Stimulated activated CD4-positive, alpha-beta T cell treated with anti-CD3 and anti-CD28 coated beads, Interleukin-2, amount 100 ng/mL, for 48 hours (primary cell): ENCODE measurements at places on chromosomes 16 and 17.

DNA sequence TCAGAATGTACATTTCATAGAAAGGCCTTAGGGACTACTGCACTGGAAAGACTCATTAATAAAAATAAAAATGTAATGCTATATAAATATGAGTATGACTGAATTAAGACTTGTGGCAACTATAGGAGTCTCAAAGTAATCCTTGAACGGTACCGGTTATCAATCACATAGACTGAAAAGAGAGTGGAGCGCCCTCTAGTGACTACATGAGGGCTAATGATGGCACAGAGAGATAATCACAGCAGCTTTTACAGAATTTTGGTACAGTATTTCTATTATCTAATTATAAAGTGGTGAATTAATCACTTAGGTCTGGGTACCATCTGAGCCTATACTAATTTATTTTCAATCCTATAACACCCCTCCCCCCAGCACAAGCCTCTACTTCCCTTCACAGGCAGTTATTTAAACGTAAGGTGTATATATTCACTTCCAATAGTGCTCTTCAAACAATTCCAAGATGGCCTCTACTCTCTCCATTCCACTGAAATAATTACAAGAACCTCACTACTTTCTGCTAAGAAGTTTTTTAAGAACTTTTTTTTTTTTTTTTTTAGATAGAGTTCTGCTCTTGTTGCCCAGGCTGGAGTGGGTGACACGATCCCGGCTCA, 40.7 kb upstream of the ANKFY1 start:
- DNase-seq, result peak; percentile 57

- no peak for DNase-seq
Observed at GRCh38 chr16:25135254-25135878, 23.8 kb downstream of the LCMT1 start.

DNA sequence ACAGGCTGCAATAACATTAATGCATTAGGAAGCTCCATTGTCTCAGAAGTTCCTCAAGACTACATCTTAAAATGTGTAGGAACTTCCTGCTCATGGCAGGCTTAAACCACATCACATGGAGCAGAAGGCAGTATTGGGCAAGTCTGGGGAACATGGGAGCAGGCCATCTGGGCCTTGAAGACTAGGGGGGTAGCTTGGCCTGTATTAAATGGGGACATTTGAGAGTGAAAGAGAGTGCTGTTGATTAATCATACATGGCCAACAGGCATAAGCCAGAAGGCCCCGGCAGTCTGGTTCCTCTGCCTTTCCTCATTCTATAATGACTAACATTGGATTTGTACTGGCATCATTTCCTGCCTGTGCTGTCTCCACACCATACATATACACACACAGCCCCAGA, 25.2 kb upstream of the SLC5A11 start:
- DNase-seq, result no peak

DNA sequence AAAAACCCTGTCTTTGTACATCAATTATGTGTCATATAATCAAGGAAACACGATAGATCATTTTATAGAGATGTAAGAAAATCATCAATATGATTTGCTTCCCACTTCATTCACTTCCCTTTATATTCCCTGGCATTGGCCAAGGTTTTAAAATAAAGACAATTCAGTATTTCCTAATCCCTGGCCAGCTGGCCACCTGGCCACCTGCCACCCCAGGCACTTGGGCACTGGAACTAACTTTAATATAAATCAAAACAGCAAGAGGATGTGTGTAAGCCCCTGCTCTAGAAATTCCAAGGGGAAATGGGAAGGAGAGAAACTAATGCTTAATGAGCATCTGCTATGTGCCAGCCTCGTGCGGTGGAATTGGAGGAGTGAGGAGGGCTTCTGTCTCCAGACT, 58.6 kb upstream of the TOB1 start:
- DNase-seq, result no peak

DNA sequence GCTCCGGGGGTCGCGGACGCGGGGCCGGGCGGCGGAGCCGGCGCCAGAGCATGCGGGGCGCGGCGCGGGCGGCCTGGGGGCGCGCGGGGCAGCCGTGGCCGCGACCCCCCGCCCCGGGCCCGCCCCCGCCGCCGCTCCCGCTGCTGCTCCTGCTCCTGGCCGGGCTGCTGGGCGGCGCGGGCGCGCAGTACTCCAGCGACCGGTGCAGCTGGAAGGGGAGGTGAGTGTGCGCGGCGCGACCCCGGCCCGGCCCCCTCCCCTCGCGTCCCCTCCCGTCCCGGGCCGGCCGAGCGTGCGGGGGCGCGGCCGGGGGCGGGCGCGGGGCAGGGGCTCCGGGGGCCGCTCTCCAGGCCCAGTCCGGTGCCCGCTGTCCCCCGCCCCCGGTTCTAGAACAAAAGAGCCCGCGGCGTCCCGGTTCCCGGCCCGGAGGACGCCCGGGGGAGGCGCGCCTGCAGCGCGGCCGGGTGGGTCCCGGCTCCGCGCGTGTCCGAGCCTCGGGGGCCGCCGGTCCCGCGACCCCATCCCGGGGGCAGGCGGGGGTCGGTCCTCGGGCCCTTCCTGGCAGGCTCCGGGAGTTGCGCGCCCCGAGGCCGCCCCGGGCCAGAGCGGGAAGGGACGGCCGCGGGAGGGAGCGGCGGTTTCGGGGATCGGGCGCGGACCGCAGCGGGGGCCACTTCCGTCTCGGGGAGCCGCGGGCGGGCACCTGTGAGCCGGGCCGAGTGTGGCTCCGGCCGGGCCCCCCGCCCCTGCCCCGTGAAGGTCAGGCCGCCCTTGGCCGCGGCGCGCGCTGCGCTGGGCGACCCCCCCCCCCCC, 563 bp downstream of the METRNL start:
- DNase-seq, result no peak

- DNase-seq, result no peak
Observed at GRCh38 chr17:28720247-28720996, 637 bp downstream of the RPL23A start.

DNA sequence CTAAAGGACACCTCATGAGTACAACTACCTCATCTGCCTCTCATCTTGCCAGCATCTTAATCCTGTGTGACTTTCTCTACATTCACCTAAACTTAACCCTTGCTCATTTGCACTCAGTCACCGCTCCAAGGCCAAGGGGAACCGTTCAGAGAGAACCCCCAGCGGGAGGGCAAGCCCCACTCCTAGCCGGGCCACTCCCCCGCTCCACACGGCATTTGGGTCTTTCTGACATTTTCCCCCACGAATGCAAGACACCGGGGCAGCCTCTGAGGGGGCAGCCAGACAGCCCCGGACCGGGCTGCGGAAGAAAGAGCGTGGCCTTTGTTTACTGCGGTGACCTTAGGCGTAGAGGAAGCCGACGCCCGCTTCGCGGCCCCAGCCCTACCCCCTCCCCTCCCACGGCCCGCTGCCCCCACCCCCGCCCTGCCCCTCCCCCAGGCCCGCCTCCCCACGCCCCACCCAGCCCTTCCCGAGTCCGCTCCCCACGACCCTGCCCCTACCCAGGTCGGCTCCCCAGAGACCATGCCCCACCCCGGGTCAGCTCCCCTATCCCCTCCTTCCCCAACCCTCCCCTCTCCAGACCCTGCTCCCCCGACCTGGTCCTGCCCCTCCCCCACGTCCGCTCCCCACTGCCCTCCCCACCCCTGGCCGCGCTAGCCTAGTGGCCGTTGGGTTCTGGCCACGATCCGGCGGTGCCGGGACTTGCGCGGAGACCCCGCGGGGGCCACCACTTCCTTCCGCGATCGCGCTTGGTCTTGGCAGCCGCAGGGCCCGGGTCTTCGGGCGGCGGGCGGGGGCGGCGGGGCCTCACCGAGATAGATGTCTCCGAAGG, 789 bp downstream of the CSNK1D start:
- DNase-seq, result no peak

DNA sequence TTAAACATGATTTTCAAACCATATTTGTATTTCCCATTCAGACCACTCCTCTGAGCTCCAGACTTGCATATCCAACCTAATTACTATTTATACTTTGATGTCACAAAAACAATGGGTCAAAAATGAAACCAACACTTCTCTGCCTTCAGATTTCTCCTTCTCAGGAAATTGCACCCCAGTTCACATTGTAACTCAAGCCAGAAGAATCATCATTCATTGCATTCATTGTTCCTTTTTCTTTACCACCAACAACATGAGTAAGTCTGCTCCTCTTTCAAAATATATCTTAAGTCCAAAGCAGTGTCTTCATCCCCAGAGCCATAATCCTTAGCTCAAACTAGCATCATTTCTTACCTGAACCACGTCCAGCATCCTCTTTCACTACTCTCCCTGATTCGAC, 2.6 kb upstream of the AKAP1 start:
- no peak for DNase-seq

- no peak for DNase-seq
Observed at GRCh38 chr16:28205974-28206373, 5.8 kb downstream of the XPO6 start.

DNA sequence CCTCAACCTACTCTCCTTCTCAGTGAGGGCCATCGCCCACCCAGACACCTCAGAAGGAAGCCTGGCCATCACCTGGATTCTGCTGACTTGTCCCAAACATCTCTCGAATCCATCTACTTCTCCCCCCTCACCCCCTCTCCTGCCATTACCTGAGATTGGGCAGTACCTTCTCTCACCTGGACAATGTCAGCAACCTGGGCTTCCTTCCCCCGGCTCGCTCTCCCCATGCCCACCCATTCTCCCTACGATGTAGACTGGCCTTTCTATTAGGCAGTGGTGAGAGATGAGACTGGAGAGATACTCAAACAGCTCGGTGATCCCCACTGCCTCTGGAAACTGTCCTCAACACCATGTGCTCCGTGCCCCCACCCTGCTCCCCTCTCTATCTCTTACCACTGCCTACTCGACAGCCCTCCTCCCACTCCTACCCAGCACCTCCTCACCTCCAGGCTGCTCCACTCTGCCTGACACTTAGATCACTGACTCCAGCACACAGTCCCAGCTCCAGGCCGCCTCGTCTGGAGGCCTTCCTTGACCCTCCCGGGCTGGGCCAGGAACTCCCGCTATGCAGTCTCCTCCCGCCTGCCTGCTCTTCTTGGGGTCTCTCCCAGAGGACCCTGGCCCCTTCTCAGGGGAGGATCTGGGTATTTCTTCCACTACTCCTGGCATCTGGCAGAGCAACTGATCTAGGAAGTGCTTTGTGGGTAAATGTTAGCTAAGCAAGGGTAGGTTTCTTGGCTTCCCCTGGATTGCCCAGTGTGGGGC, 235.8 kb upstream of the NLRP1 start:
- no peak for DNase-seq

GRCh38 chr16:52320930-52321439, 226.0 kb downstream of the TOX3 start:
- DNase-seq, result no peak

DNA sequence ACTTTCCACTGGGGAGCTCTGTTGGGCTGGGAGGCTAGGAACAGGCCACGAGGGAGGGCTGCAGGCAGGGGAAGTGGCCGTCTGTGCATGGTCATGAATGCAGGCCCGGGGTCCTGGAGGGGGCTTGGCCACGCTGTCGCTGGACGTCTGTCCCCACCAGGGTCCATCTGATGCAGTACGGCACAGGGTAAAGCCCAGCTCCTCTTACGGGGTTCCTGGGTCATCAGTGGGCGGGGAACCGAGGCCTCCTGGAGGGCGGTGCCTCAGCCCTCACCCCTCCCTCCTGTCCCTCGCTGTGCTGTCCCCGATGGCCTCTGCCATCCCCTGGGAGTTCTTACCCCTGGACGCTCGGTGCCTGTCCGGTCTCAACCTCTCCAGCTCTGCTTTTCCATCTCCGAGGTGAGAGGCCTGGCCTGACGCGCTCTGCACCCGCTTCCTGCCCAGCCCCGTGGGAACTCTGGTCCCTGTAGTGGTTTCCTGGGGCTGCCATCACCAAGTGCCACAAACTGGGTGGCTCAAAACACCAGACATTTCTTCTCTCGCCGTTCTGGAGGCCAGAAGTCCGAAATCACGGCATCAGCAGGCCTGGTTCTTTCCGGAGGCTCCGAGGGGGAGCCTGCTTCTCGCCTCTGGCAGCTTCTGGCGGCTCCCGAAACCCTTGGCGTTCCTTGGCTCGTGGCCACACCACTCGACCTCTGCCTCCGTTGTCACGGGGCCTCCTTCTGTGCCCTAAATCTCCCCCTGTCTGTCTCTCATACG, 182.8 kb downstream of the SEC14L1 start:
- no peak for DNase-seq

- DNase-seq, result peak; percentile 44
Observed at GRCh38 chr16:1309888-1310831, 724 bp downstream of the UBE2I start.

GRCh38 chr16:52265446-52265861, 281.5 kb downstream of the TOX3 start:
- DNase-seq, result no peak

DNA sequence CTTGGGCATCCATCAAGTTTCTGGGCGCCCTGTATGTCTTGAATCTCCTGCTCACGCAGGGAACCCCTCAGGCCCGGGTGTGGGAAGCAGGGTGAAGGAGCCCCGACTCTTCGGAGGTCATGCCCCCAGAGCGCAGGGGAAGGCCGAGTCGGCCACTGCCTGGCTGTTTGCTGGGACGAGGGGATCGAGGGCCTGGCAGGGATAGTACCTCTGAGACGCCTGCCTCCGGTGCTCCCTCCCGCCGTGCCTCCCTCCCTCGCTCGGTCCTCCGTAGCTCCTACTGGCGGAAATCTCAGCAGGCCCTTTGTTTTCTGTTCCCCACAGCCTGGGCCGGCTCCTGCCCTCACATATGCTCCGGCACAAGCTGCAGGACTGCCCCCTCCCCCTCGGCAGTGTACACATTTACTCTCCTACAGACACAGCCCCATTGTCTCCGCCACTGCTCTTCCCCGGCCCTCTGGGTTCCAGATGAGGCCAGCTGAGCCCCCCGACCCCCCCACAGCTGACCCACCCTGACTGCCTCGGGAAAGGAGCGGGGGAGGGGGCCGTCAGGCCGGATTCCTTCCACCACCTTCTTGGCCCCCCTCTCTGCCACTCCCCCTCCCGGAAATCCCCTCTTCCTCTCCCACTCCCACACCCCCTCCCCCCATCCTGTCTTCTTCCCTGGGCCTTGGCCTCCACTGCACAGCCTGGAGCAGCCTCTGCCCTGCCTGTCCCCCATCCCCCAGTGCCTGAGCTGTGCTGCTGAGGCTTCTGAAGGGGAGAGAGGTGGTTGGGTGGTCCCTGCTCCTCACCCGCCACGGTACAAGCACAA, 1.4 kb downstream of the TRAF4 start:
- DNase-seq, result no peak

DNA sequence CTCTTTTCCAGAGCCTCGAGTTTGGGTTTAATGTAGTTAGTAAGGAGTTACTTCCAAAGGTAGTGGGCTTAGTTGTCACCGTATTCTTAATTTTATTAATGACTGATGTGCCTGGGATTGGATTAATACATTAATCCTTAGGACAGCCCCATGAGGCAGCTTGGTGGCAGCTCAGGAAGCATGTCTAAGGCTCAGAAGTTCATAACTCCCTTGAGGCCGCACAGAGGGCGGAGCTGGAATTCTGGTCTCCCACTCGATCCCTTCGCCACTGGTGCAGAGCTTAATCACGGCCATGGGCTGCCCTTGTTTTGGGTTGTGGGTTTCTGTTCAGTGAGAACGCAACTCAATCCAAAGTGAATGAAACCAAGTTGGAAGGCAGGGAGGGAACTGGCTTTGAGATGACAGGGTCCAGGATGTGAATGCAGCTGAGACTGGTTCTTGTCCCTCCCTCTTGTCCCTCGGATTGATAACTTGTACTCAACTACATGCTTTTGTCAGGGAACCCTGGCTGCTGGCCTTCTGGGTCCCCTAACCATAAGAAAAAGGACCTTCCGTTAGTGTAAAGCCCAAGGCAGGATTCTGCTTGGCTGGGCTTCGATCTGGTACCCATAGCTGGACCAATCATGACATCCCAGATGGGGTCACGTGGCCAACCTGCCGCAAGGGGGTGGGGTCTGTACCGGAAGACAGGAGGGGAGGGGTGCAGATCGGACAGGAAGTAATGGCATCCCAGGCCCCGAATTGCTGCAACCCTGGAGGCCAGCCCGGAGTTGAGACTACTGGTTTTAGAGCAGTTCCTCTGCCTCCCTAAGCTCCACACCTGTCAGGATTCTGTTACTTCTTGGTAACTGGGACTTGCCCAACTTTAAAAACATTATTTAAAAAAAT, 45.4 kb downstream of the SNX20 start:
- peak; percentile 21 for DNase-seq
